Testis (tissue), 5 donors: ENCODE measurements at places on chromosomes 2 and 18. TPM values are rescaled to one million over a fixed set of nuclear protein-coding genes. Genes with fewer than 3 reads are reported as not detected.
A peak's percentile ranks its signal among the peaks of the same experiment; 100 is the strongest.

- H3K4me1 ChIP-seq, result peaks cover 6% of the 10 kb centered on the region
- H3K27me3 ChIP-seq, result no peaks in the 10 kb centered on the region
- DNase-seq, result no peak
- H3K4me3 ChIP-seq, result no peak overlapping the region
Observed at GRCh38 chr18:26908906-26909305, 43.4 kb upstream of the AQP4 start.

GRCh38 chr2:226797989-226798421, 1.6 kb downstream of the IRS1 start:
- H3K4me3 ChIP-seq, result peak overlapping the region; percentile 77
- no peaks in the 10 kb centered on the region for H3K27me3 ChIP-seq
- H3K27ac ChIP-seq, result peak overlapping the region; percentile 82
- H3K36me3 ChIP-seq, result no peaks in the 10 kb centered on the region

DNA sequence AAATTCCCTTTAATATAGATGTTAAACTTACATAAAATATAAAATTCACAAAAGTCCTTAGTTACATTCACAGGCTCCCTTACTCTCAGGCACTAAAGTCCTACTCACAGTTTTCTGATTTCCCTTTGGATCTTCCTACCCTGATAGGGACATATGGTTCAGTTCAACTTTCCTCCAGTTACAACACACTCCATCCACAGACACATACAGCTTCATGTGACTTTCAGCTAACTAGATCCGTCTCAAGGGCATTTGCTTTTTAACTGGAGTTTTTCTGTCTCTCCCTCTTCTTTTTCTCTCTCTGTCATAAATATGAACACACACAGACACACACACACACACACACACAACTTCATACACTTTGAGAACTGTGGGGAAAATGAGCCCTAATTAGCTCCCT, 419.2 kb downstream of the LRP1B start:
- no peaks in the 10 kb centered on the region for H3K36me3 ChIP-seq
- no peaks in the 10 kb centered on the region for H3K4me1 ChIP-seq
- H3K27ac ChIP-seq, result no peak overlapping the region
- DNase-seq, result no peak
- H3K27me3 ChIP-seq, result no peaks in the 10 kb centered on the region

The CNDP1 gene
- 0.31 TPM for total RNA-seq

DNA sequence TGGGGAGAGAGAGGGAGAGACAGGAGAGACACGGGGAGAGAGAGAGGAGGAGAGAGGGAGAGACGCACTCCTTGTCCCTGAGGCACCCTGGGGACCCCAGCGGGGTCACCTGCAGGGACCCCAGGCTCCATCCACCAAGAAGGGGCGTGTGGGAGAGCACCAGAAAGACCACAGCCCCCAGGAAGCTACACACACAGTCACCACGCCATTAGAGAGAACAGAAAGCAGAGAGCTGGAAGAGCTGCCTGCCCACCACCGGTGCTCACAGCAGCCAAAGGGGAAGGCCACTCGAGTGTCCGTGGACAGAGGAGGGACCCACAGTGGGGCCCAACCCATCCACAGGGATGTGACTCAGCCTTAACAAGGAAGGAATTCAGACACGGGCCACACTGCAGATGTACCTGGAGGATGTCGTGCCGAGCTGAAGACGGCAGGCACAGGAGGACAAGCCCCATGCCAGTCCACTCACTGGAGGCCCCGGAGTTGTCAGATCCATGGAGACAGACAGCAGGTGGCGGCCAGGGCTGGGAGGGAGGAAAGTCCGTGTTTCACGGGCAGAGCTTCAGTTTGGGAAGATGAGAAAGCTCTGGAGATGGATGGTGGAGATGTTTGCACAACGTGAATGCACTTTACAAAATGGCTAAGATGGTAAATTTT, 11.5 kb upstream of the NFATC1 start:
- H3K27ac ChIP-seq, result no peak overlapping the region
- no peaks in the 10 kb centered on the region for H3K4me1 ChIP-seq
- DNase-seq, result peak; percentile 13
- H3K27me3 ChIP-seq, result no peaks in the 10 kb centered on the region

The MC4R gene
- not detected for total RNA-seq

The FAM228A gene
- total RNA-seq, result 29.7 TPM

DNA sequence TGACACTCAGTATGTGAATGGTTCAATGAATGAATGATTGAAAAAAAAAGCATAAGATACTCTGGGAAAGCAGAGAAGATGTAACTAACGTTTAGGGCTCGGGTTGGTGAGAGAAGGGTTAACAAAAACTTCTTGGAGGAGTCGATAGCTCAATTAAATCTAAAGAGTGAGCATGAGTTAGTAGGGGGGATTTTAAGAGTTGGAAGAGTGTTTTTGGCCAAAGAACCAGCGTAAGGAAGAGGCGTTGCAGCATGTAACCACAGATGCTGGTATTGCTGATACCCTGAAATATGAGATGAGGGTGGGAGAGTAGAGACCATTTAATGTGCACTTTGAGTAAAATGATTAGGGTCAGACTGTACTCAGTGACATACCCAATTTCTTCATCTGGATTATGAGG, 14.5 kb downstream of the ARHGAP28 start:
- no peak for DNase-seq
- no peaks in the 10 kb centered on the region for H3K27me3 ChIP-seq
- H3K4me3 ChIP-seq, result no peak overlapping the region
- H3K27ac ChIP-seq, result no peak overlapping the region
- H3K4me1 ChIP-seq, result peaks cover 21% of the 10 kb centered on the region

DNA sequence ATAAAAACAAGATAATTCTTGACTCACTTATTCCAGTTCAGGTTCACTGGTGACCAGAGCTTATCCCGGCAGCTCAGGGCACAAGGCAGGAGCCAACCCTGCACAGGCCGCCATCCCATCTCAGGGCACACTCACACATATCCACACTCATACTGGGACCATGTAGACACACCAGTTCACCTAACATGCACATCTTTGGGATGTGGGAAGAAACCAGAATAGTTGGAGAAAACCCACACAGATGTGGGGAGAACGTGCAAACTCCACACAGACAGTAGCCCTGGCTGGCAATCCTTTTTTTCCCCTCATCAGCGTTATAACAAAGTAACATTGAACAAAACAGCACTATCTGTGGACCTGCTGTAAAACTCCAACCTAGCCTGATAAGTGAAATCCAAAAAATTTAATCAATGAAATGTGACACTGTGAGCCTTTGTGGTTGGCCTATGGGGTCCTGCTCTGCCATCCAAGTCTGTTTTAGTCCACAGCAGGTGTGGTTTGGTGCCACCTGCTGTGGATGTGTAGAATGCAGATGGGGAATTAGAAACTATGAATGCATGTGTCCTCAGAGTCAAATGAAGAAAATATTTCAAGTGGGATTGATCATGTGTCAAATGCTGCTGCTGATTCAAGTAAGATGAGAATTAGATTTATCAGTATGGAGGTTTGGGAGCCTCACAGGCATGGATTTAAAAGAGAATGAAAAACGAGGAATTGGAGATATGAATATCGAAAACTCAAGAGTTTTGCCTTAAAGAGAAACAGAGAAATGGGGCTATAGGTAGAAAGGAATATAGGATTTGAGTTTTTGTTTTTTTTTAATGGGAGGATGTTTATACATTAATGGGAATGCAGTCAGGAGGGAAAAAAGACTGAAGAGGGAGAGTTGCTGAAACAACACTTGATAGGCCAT, 47.0 kb downstream of the UGP2 start:
- H3K27me3 ChIP-seq, result no peaks in the 10 kb centered on the region
- H3K27ac ChIP-seq, result no peak overlapping the region
- no peaks in the 10 kb centered on the region for H3K4me1 ChIP-seq
- DNase-seq, result peak; percentile 58
- H3K4me3 ChIP-seq, result no peak overlapping the region

The LOXHD1 gene
- total RNA-seq, result 11.3 TPM

The COL6A3 gene
- 74.1 TPM for total RNA-seq

DNA sequence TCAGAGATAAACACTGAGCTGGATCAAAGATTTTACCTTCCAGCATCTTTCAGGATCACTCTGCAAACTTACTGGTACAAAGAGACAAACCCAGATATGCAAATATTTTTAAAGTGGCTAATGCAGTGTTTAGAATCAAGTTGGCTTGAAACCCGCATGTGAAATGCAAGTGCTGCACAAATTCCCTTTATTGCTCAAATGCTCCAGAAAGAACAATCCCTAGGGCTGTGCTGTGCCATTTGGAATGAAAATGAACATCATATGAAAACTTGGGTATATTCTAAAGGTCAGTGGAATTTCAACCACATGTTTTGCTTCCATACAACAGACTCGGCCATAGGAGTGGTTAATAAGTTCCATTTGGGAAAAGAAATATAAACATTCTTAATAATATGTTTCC, 139.1 kb downstream of the VWC2L start:
- H3K27me3 ChIP-seq, result no peaks in the 10 kb centered on the region
- H3K4me1 ChIP-seq, result no peaks in the 10 kb centered on the region
- DNase-seq, result no peak

GRCh38 chr2:40809156-40809555, 357.3 kb upstream of the SLC8A1 start:
- no peak overlapping the region for H3K4me3 ChIP-seq
- DNase-seq, result no peak
- no peaks in the 10 kb centered on the region for H3K4me1 ChIP-seq
- no peaks in the 10 kb centered on the region for H3K36me3 ChIP-seq
- no peaks in the 10 kb centered on the region for H3K27me3 ChIP-seq

The UGT1A8 gene
- 0.19 TPM for total RNA-seq

- H3K27ac ChIP-seq, result no peak overlapping the region
- H3K4me1 ChIP-seq, result no peaks in the 10 kb centered on the region
- H3K36me3 ChIP-seq, result no peaks in the 10 kb centered on the region
- DNase-seq, result no peak
- H3K27me3 ChIP-seq, result no peaks in the 10 kb centered on the region
Observed at GRCh38 chr2:164510895-164511294, 110.4 kb downstream of the GRB14 start.

- H3K4me3 ChIP-seq, result no peak overlapping the region
- no peak overlapping the region for H3K27ac ChIP-seq
- no peaks in the 10 kb centered on the region for H3K27me3 ChIP-seq
- no peaks in the 10 kb centered on the region for H3K4me1 ChIP-seq
- DNase-seq, result no peak
Observed at GRCh38 chr18:58308463-58308862, 264.4 kb downstream of the NEDD4L start.

- peak; percentile 29 for DNase-seq
- no peak overlapping the region for H3K4me3 ChIP-seq
- peaks cover 44% of the 10 kb centered on the region for H3K4me1 ChIP-seq
- no peaks in the 10 kb centered on the region for H3K36me3 ChIP-seq
- no peaks in the 10 kb centered on the region for H3K27me3 ChIP-seq
- peak overlapping the region; percentile 93 for H3K27ac ChIP-seq
Observed at GRCh38 chr18:23883277-23883790, 131.2 kb upstream of the TTC39C start.

DNA sequence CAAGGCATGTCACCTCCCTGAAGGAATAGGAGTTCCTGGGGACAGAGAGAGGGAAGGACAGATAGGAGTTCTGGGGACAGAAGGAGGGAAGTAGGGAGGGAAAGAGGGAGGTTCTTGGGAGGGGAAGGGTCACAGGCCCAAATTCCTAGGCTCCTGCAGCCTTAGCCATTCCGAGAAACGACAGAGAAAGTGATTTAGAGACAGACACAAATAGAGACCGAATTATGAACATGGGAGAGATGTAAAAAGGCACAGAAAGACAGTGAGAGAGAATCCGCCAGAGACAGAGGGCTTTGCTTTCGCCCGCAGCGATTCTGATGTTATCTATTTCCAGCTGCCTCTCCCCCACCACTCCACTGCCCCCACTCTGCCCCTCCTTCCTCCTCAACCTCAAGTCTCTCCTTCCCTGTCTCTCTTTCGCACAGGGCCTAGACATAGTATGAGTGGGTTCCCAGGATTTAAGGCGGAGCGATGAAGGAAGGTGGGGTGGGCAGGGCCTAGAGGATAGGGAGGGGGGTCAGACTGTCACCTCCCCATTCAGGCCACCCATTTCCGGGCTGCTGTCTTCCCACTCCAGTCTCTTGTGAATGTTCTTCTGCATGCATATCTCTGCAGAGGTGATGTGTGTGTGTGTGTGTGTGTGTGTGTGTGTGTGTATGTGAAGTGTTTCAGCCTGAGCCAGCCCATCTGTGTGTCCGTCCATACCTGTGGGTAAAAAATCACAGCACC, 3.3 kb upstream of the WNT6 start:
- no peak overlapping the region for H3K4me3 ChIP-seq
- H3K4me1 ChIP-seq, result peaks cover 21% of the 10 kb centered on the region
- no peaks in the 10 kb centered on the region for H3K36me3 ChIP-seq
- no peak overlapping the region for H3K27ac ChIP-seq
- H3K27me3 ChIP-seq, result no peaks in the 10 kb centered on the region
- no peak for DNase-seq

- H3K4me1 ChIP-seq, result no peaks in the 10 kb centered on the region
- no peak for DNase-seq
- no peaks in the 10 kb centered on the region for H3K36me3 ChIP-seq
- H3K27ac ChIP-seq, result no peak overlapping the region
- no peaks in the 10 kb centered on the region for H3K27me3 ChIP-seq
Observed at GRCh38 chr18:68642003-68642402, 72.9 kb downstream of the TMX3 start.

The RBFA gene
- total RNA-seq, result 57.6 TPM

DNA sequence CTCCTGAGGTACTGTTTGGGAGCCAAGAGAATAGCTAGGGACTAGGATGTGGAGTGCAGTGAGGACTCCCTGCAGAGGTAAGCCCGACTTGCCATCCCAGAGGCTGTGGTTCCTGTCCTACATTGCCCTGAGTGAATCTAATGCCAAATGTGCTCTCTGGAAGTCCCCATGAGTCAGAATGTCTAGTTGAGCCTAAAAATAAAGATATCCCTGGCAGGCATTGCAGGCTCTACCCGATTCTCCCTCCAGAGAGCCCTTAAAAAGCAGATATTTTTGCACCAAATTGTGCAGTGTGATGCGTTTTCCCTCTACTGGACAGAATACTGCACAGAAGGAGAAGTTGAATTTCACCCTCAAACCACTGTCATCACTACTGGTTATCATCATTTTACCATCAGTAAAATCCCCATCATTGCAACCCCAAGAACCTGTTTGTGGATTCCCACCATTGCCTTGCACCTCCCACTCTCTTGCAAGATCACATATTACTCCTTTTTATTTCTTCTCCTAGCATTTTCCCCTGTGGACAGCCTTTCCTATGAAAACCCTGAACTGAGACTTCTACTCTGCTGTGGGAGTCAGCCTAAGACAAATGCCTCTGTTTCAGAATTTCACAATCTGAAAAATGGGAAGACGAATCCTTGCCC, 98.0 kb downstream of the MARCHF4 start:
- H3K36me3 ChIP-seq, result no peaks in the 10 kb centered on the region
- no peak overlapping the region for H3K4me3 ChIP-seq
- no peaks in the 10 kb centered on the region for H3K4me1 ChIP-seq
- H3K27me3 ChIP-seq, result no peaks in the 10 kb centered on the region
- DNase-seq, result no peak

- H3K4me1 ChIP-seq, result no peaks in the 10 kb centered on the region
- H3K36me3 ChIP-seq, result no peaks in the 10 kb centered on the region
- H3K27ac ChIP-seq, result no peak overlapping the region
- DNase-seq, result no peak
- no peak overlapping the region for H3K4me3 ChIP-seq
Observed at GRCh38 chr2:144983107-144983506, 463.2 kb upstream of the ZEB2 start.
